ENCODE measurements at places on chromosomes 7 and 10.

DNA sequence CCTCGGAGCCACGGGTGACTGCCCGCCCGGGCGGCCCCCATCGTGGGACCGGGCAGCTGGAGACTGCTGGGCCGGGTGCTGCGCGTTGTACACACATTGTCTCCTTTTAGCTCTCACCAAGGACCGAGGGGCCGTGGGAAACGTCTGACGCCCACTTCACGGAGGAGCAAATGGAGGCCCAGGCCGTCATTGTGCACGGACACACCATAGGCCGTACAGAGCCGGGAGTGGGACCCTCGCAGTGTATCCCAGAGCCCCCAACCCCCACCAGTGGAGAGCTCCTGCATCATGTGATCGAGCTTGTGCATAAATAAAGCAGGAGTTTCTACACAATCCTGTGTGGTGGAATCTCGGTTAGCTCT is 722 bp downstream of the DENND10 start:
- DNase-seq, result no peak

DNA sequence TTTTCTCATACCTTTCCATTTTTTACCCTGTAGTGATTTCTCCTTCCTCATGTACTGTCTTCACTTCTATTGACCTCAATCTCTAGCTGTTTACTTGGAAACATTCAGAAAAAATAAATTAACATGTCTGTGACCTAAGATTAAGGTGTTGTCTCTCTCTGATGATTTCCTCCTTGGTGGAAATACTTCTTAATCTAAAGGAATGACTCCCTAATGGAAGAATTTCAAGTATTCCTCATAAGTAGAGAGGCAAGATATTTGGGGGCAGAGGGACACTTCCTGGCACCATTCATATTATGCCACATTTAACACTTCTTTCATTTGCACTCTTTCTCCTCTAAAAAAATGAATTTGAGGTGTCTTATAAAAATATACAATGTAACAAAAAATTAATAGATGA is 202.8 kb downstream of the NEBL start:
- no peak for DNase-seq

DNA sequence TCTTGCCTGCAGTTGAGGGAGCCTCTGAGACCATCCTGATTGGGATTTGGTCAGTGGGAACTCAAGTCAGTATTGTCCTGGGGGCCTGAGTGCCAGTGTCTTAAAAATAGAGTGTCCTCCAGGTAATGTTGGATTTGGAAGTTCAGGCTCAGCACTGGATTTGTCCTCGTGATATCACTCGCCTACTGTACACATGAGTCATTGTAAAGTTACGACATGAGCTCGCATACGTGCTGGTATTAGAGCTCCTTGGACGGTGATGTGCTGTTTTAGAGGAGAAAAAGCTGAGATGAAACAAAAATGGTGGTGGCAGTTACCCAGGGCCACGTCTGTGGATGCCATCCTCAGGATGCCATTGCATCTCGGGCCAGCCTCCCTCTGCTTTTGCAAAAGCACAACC is 78.2 kb downstream of the MGMT start:
- no peak for DNase-seq

DNA sequence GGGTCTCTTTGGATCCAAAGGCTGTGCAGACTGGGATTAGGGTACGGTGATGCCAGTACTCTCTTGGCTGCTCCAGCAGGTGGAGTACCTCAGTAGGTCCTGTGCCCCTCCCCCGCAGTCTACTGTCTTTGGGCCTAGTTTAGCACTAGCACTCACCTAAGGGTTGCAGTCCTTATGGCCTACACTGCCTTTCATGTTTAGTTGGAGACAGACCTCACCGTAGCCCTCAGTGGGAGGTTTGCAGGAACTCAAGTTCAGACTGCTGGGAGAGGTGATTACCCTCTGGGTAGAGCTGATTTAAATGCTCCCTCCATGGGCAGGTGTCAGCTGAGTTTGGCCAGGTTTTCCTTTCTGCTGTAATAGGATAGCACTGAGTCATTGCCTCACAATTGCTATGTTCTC is 210.8 kb upstream of the TMEM196 start:
- DNase-seq, result no peak

- DNase-seq, result no peak
These were observed 16.4 kb upstream of the ELAPOR2 start for GRCh38 chr7:87075671-87076404.

DNA sequence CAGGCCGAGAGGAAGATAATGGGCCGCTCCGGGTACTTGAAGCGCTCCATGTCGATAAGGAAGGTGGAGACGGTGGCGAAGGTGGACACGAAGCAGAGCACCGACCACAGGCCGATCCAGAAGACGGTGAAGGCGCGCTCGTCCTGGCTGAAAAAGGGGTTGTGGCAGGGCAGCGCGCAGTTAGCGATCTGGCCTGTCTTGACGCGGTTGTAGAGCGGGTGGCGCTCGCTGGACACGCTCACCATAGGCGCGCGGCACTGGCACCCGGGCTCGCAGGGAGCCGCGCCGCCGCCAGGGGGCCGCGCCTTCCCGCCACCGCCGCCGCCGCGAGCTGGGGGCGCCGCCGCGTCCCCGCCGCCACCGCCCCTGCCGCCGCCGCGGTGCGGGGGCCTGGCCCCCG is 1.6 kb downstream of the FZD8 start:
- DNase-seq, result no peak

DNA sequence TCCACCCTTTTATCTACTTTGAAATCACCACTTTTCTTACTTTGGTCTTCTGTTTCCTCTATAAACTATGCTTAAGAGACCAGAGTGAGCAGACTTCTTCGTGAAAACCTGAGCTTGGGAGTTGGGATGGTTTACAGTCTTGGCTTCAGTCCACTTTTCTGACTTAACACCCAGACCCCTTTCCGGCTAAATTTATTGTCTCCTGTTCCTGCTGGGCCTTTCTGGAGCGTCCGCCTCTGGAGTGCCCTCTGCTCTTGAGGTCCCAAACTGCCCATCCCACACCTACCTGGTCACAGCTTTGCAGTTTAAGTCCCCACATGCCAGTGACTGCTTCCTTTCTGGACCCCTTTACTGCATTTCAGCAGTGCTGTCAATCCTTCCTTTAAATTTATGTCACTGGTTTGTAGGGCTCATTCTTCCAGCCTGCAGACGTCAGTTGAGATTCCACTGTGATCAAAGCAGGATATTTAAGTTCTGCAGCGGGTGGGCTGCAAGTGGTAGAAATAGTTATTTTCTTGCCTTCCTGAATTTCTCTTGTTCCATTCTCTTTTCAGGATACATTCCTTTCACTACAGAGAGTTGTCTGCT is 80.3 kb downstream of the KAT6B start:
- DNase-seq, result no peak

DNA sequence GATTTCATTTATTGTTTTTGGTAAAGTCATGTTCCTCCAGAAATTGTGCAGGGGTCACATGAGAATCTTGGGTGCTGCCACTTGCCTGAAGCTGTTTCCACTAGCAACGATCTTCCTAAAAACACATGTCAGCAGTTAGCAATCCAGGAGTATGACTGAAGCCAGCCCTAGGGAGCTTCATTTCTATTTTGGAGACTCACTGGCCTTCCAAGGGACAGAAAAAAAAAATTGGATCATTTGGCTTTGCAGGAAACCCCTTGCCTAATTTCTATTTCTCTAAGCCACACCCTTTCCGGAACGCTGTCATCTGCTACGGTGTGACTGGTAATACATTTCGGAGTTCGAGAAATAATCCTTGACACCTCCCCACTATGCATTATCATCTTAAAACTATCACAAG is 204.7 kb downstream of the TAX1BP1 start:
- no peak for DNase-seq

- DNase-seq, result no peak
These were observed 24.5 kb upstream of the SLC25A13 start for GRCh38 chr7:96346293-96346953.

- DNase-seq, result no peak
These were observed 90.5 kb upstream of the TOMM7 start for GRCh38 chr7:22913158-22913557.

- DNase-seq, result no peak
These were observed 176.4 kb upstream of the PTN start for GRCh38 chr7:137519947-137520346.

DNA sequence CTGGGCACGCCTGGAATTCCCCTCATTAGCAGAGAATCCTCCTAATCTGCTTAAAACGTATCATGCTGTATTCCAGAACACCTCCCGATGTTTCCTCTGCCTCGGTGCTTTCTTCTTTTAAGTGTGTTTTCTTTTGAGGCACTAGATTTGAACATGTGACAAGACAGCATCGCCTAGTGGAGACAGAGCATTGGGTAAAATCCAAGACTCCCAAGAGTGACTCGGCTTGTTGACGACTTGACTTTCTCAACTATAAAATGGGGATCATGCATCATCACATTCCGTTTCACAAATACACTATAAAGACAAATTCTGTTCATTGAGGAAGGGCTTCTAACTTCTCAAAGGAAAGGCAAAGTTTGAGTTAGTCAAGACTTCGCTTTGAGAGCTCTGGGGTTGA is 105.6 kb upstream of the RNF32 start:
- DNase-seq, result no peak

DNA sequence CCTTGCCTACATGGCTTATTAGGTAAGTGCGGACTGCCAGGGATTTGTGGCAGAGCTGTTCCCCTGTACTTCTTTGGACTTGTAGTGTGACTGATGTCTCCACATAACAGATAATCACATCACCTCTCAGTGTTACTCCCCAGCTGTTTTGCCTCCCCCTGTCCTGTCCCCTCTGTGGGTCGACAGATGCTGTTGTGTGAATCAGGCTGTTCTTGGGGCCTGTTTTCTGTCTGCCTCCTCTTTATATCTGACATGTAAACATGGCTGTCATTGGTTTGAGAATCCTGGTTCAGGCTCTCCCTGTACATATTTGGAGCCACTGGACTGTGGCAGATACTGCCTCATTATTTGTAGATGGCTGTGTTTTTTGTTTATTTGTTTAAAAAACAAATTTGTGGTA is 22.7 kb downstream of the CCNY start:
- DNase-seq, result no peak

DNA sequence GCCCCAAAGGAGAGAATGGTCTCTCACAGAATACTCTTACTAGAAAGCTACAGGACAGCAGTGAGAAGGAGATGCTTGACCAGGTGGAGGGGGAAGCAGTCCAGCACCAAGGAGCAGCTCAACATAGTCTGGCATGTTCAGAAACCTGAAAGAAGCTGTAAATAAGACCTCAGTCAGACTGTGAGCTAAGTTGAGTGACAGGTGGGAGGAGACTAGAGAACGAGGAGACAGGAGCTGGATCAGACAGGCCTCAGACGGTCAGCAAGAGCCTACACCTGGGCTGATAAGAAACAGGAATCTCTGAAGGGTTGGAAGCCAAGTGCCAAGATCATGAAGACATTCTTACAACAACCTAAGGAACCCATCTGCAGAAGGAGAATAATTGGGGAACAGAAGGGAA is 54.5 kb downstream of the ELMO1 start:
- DNase-seq, result no peak

DNA sequence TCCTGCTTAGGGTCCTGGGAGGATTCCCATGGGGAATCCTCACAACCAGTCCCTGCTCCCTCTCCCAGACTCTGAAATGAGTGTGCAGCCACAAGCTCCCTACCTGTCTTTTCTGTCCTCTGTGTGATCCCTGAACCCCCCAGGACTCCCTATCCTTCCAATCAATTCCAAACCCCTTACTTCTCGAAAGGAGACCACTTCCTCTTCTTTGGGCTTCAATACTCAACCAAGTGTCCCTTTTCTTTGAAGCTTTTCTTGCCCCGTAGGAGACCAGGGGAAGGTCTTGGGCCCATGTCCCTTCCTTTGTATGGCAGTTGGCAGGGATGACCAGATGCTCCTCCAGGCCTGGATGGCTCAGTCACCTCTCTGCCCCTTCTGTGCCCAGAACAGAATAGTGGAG is 1.7 kb downstream of the AEBP1 start:
- no peak for DNase-seq

GRCh38 chr10:61408105-61408504 is 45.1 kb downstream of the TMEM26 start:
- DNase-seq, result no peak

DNA sequence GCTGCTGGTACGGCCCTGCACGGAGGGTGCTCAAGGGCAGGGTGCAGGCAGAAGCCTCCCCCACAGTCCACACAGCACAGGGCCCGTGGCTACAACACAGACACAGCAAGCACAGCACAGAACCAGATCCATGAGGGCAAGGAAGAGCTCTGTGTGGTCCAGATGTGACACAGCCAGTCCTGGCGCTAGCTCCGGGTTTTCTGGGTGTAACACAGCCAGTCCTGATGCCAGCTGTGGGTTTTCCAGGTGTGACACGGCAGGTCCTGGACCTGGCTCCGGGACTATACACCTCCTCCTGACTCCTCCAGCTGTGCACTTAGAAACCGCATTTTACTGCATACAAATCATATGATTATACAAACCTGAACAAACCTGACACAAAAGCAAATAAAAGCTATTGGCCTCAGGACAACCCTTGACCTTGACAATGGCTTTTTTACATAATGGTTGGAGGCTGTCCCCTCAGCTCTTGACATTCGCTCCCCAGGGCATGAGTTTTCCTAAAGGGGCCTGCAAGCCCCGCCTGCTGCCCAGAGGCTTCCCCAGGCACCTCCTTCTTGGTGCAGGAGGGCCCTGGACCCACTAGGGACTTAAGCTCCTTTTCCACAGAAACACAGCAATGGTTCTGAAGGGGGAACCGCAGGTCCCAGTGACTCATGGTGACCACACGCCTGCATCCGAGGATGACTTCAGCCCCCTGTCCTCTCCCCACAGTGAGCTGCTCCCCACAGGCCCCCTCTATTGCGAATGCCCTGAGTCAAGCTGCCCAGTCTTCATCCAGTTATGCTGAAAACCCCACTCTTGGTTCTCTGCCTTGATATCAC is 209.6 kb downstream of the PTPRN2 start:
- no peak for DNase-seq

- DNase-seq, result no peak
These were observed 9.5 kb downstream of the PPA1 start for GRCh38 chr10:70223728-70224127.

- no peak for DNase-seq
These were observed 247.5 kb downstream of the MTERF1 start for GRCh38 chr7:91633013-91633441.

- DNase-seq, result no peak
These were observed 3.9 kb downstream of the FOXL3 start for GRCh38 chr7:293681-294439.

DNA sequence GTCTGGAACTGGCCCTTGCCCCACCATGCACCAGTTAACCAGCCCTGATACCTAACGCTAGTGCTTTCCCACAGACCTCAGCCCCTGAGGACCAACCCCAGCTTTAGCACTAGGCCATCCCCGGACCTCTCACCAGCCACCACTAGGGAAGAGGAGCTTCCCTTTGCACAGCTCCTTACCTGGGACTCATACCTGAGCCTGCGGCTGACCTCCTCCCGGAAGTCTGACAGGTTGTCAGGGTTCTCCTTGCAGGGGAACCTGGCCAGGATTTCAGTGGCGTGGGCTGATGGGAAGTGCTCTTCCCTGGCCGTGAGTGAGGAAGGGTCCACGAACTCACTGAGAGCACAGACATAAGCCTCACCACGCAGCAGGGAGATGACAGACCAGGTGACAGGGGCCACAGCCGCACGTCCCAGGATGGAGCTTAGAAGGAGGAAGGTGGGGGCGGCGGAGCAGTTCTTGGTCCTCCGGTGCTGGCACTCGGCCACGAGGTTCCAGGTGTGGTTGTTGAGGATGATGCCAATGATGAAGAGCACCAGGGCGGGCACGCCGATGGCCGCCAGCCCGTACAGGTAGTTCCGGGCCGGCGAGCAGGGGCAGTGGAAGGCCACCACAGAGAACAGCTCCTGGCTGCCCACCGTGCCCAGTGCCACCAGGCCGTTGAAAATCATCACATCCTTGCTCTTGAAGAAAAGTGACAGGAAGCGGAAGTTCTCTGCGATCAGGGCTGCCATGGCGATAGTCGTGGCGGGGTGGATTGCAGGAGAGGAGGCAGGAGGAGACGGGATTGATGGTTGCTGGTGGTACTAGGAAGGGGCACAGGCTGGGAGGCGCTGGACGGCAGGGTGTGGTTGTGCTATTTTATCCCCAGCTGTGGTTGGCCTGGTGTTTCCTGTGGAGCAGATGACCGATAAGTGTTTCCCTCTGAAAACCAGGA is 2.7 kb downstream of the CALHM2 start:
- DNase-seq, result no peak

All from pulmonary artery endothelial cell (primary cell).